ENCODE measurements at places on chromosomes 16 and 17. TPM values are rescaled to one million over a fixed set of nuclear protein-coding genes. Genes with fewer than 3 reads are reported as not detected.

DNA sequence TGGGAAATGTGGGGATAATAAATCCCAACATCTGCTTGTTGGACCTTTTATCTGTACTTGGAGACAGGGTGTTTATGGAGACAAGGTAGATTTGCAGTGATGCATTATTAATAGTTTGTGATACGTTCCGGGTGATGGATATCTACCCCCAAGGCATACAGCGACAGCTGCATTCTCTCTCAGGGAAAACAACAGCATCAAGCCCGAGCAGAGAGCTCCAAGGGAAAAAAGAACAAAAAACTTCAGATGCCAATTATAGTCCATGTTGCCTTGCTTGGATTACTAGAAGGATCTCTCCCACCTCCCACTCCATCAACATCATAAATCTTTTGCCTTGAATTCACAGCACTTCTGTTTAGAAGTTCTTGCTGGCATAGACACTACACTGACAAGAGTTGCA is 187.5 kb upstream of the CDH11 start:
- no peak for DNase-seq

DNA sequence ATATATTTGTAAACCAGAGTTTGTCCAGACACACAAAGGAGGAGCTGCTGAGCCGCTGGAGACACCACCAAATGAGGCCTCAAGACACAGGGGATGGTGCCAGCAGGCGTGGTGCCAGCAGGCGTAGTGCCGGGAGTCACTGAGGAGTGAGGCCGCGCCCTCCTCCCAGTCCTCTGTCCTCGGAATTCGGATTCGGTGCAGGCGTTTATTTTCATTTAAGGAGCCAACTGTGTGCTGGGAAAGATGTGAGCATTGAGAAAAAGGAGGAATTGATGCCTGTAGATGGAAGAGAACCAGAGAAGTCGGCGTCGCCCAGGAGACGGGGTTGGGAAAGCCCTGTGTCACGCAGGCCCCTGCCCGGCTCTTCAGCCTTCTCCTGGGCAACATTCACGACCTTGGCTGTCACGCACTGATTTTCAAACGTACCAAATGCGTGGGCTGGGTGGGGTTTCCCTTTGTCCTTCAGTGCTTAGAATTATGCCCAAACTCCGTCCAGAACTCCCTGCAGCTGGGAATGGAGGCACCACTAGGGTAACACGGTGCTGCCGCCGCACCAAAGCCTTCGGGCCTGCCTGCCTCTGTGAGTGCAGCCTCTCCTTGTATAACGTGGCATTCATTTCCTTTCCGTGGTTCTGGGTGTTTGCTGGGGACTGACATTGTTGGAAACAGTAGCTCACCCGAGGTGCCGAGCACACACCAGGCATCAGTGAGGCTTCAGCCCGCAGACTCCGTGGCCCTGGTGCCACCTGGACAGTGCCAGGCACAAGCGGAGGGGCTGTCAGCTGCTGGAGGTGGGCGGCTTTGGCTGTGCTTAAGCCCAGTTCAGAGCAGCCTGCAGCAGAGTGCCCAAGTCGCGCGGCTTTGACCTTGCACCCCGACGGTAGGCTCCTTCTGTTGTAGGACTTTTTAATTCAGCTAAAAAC is 49.0 kb upstream of the CHMP6 start:
- DNase-seq, result no peak

The HNF1B gene
- total RNA-seq, result not detected

The PLA2G10 gene
- total RNA-seq, result not detected

The OSBPL7 gene
- total RNA-seq, result 9.0 TPM

The SLC16A11 gene
- total RNA-seq, result 0.63 TPM

Measured in activated T-cell treated with anti-CD3 and anti-CD28 coated beads, Interleukin-2, amount 50 U/mL, for 4 hours (primary cell).